Bronchus fibroblast of lung (primary cell): ENCODE measurements at places on chromosomes 4 and X. TPM values are rescaled to one million over a fixed set of nuclear protein-coding genes. Genes with fewer than 3 reads are reported as not detected.

The ASB12 gene
- 0.17 TPM in 1 of 2 replicates, not detected in the other for total RNA-seq

The SPATA4 gene
- total RNA-seq: 0.17 and 1.5 TPM in 2 replicates

The POLN gene
- 0.59 and 2.0 TPM in 2 replicates for total RNA-seq

The OTUD6A gene
- not detected in 2 replicates for total RNA-seq

The PSAPL1 gene
- total RNA-seq: not detected in 2 replicates

The GPR173 gene
- 3.7 and 4.0 TPM in 2 replicates for total RNA-seq

The CTAG2 gene
- total RNA-seq: 2.4 and 2.7 TPM in 2 replicates

The CCDC158 gene
- total RNA-seq: under 0.01 TPM in 1 of 2 replicates, not detected in the other

The MBNL3 gene
- total RNA-seq: 2.8 and 3.9 TPM in 2 replicates

The TSPAN7 gene
- total RNA-seq: 0.17 TPM in 1 of 2 replicates, not detected in the other

The ETDB gene
- total RNA-seq: not detected in 2 replicates

The GAGE12E gene
- not detected in 2 replicates for total RNA-seq

The SERPINA7 gene
- total RNA-seq: not detected in 2 replicates

The HOPX gene
- 33.6 and 33.7 TPM in 2 replicates for total RNA-seq

The GAGE12J gene
- total RNA-seq: not detected in 2 replicates

The MAGEA3 gene
- total RNA-seq: not detected in 2 replicates

The CYSLTR1 gene
- total RNA-seq: not detected in 2 replicates

The SPANXN4 gene
- total RNA-seq: not detected in 2 replicates

The ASB5 gene
- total RNA-seq: 0.30 and 0.50 TPM in 2 replicates

The INTS12 gene
- 19.9 and 24.0 TPM in 2 replicates for total RNA-seq

The BRS3 gene
- not detected in 2 replicates for total RNA-seq
